ENCODE measurements at places on chromosomes 7 and 10.
A peak's percentile ranks its signal among the peaks of the same experiment; 100 is the strongest.

- DNase-seq: no peak
These were observed 14.1 kb downstream of the SLC18A2 start for GRCh38 chr10:117254774-117255735.

DNA sequence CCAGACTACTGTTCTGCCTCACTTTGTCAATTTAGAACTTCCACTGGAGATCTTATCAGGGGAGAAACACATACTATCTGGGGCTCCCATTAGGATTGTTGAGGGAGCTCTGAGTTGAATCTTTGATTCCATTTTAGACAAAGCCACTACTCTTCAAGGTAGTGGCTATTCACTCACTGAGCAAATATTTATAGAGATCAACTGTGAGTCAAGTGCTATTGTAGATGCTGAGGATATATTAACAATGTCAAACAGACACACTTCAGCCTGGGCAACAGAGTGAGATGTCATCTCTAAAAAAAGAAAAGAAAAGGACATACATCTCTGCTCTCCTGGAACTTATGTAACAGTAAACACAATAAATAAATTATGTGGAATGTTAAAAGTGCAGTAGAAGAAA is 315.3 kb downstream of the PTEN start:
- DNase-seq: no peak

- DNase-seq: no peak
These were observed 282.9 kb downstream of the PAXIP1 start for GRCh38 chr7:154720016-154720415.

- DNase-seq: peak; percentile 44
These were observed at the start of gene NPY for GRCh38 chr7:24283897-24284698. TSS of gene NPY (plus strand) at chr7:24284190. CDS start at chr7:24285241, 1,051 bp downstream.

DNA sequence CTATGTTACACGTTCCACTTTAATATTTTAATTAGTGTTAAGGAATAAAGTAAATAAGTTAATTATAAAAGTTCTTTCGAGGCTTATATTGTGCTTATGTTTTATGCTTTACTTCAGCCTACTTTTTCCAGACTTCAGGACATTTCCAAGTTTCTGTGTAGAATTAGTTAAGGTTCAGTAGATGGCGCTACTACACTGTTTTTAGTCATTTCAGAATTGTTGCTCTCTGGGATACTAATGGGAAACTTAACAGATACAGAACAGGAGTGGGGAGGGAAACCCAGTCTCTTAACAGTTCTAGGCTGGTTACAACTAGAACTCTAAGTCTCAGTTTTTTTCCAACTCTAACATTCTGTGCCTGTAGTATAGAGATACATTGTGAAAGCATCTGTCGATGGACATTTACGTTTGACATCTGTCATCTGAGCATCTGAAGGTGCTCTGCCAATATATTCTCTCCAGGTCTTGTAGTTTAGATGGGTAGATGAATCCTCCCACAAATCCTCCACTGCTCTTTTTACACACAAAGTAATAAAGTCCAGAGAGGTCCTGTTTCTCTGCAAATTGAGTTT is 56.8 kb upstream of the FAM171A1 start:
- DNase-seq: no peak

- no peak for DNase-seq
These were observed 88.1 kb downstream of the TCERG1L start for GRCh38 chr10:131223422-131223821.

DNA sequence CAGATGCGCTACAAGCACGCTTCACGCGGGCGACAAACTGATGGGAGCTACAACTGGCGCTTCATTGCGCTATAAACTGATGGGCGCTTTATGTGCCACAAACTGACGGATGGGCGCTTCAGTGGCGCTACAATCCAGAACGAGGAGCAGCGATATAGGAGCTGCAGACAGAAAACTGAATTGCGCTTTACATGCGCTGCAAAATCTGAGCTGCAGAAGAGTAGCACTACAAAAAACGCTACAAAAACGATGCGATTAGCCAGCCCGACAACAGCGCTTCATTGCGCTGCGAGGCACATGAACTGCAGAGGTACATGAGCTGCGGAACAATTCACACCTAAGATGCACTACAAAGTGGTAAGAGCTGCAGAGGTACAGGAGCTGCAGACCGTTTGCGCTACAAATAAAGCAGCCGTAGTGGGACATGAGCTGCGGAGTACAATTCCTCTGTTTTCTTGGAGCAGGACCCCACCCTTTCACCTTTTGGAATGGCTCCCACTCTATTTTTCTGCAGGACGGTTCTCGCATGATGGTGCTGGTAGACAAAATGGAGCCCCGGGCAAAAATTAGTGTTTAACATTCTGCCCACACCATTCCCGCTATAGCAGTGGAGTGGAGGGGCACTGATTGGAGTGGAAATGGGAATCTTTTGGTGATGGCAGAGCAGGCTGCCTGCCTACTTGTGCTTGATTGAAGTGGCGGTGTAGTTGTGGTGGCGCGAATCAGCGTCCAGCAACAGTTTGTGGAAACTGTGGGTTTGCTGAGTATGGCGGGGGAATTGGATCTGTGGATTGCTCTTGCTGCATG is 1.2 kb upstream of the SGCE start:
- DNase-seq: no peak

- DNase-seq: no peak
These were observed 137.0 kb downstream of the ANK3 start for GRCh38 chr10:60252688-60253087.

DNA sequence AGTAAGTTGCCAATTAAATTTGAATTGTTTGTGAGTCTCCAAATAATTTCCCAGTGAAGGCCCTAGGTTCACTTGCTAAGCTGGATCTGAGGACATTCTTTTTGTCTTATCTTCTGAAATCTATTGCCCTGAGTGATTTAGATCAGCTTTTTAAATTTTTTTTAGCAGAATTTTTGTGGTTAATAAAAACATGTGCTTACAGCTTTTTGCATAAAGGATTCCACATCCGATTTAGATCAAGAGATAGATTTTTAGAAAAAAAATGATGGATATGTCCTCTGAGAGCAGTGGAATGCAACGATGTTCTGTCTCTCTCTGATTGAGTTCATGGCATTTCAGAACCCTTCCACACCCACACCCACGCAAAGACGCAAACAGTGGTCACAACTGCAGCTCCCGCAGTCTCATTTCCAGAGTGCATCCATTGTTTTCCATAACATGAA is 358.8 kb downstream of the SUGCT start:
- no peak for DNase-seq

DNA sequence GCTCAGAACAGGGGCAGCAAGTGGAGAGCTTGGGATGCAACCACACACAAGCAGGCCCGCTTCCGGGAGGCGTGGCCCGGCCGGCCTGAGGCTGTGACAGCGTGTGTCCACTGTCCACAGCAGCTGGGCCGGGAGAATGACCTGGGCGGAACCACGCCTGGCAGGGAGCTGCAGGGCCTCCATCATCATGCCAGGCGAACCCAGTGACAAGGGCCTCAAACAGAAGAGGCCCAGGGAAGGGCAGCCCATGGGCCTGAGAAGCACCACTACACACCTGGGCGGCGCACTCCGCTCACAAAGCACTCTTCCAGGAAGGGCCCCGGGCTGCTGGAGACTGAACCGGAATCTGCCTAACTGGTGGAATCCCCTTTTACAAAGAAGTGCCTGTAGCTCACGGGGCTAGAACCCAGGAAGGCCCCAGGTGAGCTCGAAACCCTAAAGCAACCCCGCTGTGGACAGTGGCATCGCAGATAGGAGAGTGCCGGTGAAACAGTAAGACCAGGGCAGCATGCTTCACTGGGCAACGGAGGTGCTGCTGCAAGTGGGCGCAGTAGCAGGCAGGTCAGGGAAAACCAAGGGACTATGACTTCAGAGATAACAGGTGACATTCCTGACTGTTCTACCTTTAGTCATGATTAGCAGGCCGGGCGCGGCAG is 66.0 kb downstream of the MAD1L1 start:
- peak; percentile 11 for DNase-seq

DNA sequence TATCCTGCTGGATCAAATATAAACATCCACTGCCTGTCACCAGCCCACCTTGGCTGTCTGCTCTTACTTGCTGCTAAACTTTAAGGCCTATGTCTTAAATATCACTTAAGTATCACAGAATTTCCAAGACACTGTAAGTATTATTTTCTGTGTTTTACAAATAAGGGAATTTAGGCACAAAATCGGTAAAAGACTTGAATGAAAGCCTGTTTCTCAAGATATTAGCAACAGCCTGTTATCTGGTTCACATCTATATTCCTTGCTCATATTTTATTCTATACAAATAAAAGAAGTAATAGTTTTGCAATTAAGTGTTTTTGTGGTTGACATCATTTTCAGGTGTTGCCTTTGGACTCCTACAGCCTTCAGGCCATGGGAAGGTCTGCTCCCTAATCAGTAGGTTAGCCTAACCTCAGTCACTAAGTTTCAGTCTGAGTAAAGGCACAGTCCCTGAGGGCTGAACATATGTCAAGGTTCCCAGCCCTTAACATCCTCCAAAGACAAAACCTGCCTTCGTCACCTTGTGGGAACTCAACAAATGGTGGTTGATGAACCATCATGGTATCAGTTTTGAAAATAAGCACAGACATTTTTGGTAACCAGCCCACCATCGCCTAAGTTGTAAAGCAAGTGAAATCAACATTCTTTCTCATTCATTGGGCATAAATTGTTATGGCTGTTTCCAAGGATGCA is 127.1 kb downstream of the CREB5 start:
- no peak for DNase-seq

GRCh38 chr10:14560791-14561765 is 213.6 kb downstream of the FAM107B start:
- DNase-seq: no peak

DNA sequence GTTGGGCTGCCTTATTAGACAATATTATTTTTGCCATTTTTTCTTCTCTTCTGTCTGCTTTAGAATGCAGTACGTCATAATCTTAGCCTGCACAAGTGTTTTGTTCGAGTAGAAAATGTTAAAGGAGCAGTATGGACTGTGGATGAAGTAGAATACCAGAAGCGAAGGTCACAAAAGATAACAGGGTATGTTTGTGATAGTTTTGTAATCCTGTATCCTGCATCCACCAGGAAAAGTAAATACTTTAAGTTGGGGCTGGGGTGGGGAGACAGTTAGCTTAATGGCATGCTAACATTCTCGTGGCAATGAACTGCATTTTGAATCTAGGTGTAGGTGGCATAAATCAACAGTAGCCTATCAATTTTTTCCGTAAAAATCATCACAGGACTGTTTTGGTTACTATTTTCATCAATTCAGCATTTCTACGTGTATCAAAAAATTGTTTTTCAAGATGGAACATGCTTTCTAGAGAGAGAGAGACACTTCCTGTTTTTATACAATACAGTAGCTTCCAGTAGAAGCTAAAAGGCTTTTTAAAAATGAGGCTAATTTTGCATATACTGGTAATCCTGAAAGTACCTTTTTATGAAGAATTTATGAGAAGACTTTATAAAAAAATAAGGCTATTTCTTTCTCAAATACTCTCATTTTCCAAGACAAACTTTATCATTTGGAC is 247.5 kb downstream of the FOXP2 start:
- no peak for DNase-seq

DNA sequence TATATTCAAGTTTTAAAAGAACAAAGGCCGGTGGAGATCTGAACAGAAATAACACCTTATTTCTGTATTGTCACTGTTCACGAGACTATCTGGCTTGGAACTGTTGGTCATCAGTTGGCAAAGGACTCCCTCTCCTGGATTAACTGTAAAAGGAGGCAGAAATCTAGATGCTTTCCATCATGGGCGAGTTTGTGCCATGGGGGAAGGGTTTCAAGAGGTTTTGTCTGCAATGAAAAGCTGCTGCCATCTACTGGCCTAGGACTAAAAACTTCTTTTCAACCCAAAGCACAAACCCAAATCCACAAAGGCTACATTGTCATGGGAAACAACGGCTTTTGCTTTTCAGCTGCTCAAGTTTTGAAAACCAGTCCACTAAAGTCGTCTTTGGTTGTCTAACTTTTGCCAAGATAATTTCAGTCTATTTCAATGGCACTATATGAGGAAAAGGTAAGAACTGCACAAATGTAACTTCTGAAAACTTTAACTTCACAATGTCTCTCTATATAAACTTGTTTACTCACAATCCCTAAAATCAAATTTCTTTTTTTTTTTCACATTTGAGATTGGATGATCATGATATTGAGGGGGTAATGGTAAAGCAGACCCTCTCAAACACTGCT is 196.8 kb downstream of the SKAP2 start:
- DNase-seq: peak; percentile 73

- DNase-seq: no peak
These were observed 33.6 kb downstream of the DNMBP start for GRCh38 chr10:99975942-99976809.
